Cortex of kidney (tissue), 1 donor: ENCODE measurements at places on chromosomes 13 and 19.

DNA sequence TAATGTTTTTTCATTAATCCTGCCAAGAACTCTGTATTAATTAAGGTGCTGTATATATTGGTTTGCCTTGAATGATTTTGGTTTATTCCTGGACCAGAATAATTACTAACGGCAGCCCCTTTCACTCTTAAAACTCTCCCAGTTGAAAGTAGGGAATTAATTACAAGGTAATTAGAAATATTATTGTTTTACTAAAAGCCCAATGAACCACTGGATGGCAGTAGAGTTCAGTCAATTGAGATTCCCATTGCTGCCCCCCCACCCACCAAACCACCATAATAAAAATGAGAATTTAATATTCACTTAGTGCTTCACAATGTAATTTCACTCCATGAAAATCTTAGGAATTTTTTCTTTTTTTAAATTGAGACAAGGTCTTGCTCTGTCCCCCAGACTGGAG lies 13.7 kb downstream of the WBP4 start:
- DNase-seq = no peak

GRCh38 chr19:44615863-44616247 lies 2.5 kb downstream of the IGSF23 start:
- no peak for DNase-seq

DNA sequence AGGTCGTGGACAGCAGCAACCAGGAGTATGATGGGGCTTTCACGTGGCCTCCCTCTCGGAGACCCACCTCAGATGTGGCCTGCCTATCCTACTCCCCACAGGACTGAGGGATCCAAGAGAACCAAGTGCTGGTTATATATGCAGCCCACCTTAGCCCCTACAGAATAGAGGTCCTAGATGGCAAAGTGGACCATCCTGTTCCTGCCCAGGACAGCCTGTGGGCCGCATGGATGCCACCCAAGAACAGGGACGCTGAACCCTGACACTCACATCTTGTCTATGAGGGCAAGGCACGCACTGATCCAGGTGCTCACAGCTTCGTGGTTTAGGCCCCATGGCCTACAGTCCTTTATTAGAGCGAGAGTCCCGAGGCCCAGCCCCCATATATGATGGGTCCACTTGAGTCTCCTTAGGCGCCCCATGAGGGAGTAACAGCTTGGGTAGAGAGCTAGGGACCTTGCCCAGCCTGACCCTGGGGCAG lies 1.5 kb upstream of the SLC27A5 start:
- no peak for DNase-seq

DNA sequence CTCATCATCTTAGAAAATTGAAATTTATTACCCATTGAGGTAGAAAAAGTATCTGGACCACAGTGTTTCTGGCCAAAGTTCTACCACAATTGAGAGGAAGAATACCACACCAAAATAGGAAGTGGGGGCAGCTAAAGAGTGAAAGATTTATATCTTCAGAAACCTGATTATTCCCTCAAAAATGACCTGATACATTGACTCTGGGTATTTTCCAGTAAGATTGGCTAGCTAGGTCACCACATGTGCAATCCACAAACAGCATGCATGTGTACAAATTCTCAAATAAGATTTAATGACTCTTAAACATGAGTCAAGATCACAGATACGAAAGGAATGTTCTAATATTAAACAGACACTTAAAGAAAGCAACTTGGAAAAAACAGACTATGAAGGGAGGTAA lies 1516.2 kb upstream of the PCDH20 start:
- DNase-seq = no peak

- DNase-seq = no peak
Measured at GRCh38 chr13:75296641-75297040, 185.3 kb downstream of the TBC1D4 start.

- DNase-seq = no peak
Measured at GRCh38 chr13:50577806-50578205, 265.7 kb downstream of the DLEU7 start.

DNA sequence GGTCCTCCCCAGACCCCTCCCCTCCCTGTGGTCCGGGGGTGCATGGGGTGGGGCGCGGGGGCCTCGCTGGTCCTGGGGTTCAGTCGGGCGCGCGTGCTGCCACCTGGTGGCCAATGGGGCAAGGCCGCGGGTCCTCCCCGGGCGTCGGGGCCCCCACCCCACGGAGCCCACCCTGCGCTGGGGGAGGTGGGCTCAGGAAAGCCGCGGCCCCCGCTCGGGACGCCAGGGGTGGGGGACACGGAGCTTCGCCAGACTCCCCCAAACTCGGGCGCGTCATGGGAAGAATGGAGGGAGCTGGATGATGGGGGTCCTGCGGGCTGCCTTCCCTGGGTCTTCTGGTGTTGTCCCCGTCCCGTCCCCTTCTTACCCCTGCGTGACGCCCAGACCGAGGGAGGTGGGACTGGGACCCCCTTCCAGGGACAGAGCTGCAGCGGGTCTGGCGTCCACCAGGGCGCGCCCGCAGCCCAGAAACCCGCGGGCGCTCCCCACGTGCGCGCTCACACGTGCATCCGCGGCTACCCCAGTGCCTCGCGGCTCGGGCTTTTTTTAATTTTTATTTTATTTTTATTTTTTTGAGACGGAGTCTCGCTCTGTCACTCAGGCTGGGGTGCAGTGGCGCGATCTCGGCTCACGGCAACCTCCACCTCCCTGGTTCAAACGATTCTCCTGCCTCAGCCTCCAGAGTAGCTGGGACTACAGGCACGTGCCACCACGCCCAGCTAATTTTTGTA lies 19.8 kb upstream of the TCF3 start:
- no peak for DNase-seq
